Head of caudate nucleus (tissue), 42 donors: ENCODE measurements at places on chromosomes 5 and 9.

DNA sequence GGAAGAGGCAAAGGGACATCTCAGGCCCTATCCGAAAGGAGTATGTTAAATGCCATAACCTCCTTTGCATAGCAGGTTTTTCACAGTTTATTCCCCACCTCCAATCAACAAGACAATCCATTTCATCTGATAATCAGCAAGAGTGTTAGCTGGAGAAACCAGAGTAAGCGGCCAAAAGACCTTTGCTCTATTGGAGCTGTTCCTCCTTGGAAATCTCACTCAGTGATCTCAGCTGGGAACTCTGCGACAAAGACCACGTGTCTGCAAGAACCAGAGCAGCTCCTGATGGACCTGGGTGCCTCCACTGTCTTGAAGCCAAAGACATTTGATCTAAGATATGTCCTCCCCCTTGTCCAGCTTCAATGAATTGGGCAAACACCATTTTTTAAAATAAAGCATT, 241.0 kb downstream of the SEC61B start:
- DNase-seq: no peak

GRCh38 chr9:117715411-117715989, 11.3 kb downstream of the TLR4 start:
- no peak for DNase-seq

- peak; percentile 81 for DNase-seq
Measured at GRCh38 chr9:35489313-35490154, at the start of gene RUSC2. RUSC2 (plus strand) TSS chr9:35490111; CDS start chr9:35546522, 56,411 bp downstream.

GRCh38 chr5:1797855-1798254, 1.8 kb downstream of the MRPL36 start:
- no peak for DNase-seq

DNA sequence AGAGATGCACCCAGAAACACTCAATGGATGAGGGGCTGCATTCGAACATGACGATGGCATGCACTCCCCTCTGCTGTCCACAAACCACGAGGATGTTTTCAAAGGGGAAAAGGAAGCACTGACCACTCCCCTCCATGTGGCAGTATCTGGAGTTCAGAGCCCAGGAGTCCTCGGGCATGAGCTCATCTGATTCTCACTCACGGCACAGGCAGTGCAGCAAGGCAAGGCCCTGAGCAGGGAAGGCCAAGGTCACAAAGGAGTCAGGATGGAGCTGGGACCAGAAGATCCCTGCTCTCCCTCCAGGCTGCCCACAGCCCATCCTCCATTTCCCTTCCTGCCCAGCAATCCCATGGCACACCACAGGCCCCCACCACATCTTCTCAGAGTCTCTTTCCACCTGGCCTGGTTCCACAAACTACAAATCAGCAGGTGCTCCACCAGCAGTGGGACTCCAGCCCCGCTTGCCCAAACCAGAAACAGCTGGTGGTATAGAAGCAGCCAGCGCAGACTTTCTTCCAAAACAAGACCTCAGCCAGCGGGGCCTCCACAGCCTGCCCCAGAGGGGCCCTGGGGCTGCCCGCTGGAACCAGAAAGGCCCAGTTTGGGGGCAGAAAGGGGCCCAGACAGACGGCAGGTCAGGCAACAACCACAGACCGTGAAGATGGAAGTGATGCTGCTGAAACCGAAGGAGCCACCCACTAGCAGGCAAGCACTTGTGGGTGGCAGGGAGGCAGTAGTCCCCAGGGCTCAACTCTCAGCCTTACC, 12.2 kb downstream of the TNIP1 start:
- DNase-seq: no peak

DNA sequence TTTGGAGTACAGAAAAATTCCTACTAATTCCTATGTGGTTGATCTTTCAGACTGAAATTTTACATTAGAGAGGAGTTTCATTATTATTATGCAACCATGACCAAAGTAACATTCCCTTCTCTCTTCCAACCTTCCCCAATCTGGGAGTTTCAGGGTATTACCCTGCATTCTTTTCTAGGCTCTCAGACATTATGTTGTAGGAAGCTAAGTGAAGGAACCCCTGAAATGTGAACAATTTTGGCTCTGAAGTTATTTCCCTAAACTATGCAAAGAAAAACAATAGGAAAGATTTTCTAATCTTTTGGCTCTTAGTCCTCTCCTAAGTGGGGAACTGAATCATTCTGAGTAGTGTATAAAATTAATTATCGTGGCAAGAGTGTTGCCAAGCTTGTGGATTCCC, 63.3 kb upstream of the ZFAND5 start:
- DNase-seq: no peak

DNA sequence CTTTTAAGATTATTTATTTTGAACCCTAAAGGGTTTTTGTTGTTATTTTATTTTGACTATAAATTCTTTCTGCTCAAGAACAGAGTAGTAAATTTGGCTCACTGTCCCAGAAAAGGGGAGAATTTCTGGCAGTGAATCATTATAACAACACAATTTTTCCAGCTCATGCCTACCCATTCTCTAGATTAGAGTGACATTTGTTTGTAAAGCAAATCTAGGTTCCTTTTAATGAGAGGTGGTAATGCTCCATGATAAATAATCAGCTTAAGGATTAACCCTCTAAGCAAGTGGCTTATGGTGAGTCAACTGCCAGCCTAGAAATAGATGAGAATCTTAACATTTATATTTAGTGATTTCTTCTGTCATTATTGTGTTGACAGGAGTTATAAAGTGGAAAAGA, 409.2 kb downstream of the NFIB start:
- DNase-seq: no peak

DNA sequence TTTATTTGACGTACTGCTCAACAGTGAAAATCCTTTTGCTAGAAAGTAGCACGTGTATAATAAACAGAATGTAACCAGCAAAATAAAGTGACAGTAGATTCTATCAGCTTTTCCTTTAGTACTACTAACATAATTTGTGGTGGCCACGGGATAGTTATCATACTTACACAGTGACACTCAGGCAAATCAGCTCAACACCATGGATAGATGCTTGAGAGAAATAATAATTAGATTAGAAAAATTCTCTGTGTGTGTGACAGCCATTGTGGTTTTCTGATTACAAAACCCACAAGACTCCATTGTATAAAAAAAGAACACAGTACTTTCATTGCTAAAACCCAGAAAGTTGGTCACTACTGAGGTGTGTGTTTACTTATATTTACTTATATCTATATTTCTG, 101.1 kb downstream of the MUSK start:
- DNase-seq: no peak

- DNase-seq: no peak
Measured at GRCh38 chr5:144281784-144282183, 111.1 kb downstream of the KCTD16 start.

DNA sequence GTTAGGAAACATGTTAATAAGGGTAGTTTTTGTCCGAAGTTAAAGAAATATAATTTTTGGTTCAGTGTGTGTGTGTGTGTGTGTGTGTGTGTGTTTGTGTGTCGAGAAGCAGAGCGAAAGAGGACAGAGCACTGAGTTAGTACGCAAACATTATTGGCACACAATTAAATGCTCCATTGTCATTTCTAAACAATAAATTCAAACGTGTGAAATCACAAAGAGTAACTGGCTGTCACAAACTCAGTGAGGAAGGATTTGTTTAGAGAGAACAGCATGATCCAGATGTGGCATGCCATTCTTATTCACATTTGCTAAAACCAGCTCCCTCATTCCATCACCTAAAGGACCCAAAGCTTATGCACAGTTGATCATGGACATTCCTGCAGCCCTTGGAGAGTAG, 970.8 kb downstream of the DTWD2 start:
- DNase-seq: peak; percentile 5

DNA sequence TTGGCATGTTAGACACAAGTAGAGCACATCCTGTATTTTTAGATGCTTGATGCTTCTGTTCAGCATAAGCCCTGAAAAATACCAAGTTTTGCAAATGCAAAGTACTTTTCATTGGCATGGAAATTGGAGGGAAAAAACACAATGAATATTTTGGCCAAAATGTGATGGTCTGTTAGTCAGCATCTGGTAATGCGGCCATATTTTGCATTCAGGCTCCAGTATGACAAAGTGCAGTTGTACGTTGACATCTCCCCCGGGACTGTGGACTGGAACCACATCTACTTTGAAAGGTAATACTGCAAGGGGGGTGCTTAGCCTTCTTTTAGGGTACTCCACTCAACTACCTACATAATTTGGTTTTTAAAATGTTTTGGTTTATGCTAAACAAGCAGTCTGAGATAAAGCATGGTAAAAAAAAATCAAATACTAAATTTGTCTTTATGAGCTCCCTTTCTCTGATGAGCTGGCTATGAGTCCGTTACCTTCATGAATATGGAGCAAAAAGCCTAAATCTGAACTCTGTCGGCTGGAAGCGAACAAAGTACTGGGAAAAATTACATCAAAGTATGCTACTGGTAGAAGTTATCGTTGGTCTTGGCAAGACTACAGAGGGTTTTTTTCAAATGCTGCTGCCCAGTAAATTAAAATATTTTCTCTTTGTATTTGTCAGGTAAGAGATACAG, 297.0 kb downstream of the ARHGEF28 start:
- no peak for DNase-seq

- DNase-seq: no peak
Measured at GRCh38 chr9:117234103-117234502, 180.8 kb downstream of the ASTN2 start.

DNA sequence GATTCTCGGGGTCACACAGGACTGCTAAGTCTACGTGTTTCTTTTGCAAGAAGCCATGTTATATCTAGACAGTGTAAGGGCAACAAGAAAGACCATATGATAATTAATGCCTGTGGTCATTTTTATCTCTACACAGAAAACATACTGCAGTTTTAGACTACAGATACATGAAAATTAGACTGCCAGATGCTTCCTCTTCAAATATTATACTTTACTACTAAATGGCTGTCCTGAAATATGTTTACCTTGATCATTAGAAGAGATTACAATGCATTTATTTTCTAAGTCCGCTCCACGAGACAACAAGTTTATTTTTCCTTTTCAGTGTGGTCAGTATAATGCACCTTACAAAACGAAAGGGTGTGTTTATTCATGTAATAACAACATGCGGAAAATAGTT, 147.6 kb downstream of the KIAA0825 start:
- no peak for DNase-seq

- no peak for DNase-seq
Measured at GRCh38 chr5:172362755-172363154, 79.2 kb upstream of the UBTD2 start.

- no peak for DNase-seq
Measured at GRCh38 chr5:163385271-163385670, 52.1 kb upstream of the CCNG1 start.

GRCh38 chr5:143350751-143351602, 52.5 kb downstream of the NR3C1 start:
- DNase-seq: no peak

GRCh38 chr5:93359960-93360305, 221.1 kb downstream of the NR2F1-AS1 start:
- DNase-seq: no peak

DNA sequence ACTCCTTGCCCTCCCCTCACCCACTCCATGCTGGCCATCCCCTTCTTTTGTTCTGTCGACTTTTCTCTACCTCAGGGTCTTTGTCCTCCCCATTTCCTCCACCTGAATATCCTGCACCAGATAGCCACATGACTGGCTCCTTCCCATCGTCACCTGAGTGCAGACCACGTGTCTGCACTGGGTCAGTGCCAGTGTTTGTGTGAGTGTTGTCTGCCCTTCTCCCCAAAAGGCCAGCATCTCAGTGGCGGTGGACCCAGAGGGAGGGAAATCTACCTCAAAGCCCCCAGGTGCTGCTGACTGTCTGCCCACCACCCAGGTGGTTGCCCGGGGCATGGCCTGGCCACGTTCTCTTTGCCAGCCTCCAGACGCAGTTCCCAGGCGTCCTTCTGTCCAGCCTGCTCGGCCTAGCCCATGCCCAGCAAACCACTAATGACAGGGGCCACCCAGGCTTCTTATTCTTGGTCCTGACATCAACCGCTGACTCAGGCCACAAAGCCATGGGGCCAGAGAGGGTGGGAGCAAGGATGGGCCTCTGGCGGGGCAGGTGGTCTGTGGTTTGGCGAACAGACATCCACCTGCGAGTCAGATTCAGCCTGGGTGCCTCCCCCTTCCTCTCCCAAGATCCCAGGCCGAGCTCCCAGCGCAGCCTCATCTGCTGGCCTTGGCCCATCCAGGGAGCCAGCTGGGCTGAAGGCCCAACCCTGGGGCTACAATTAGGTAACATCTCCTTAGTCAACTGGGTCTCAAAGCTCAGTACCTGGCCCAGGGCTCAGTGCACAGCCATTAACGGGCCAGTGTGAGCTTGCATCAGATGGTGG, 5.5 kb upstream of the NINJ1 start:
- DNase-seq: no peak

GRCh38 chr9:70549926-70550325, 135.5 kb upstream of the KLF9 start:
- DNase-seq: no peak

DNA sequence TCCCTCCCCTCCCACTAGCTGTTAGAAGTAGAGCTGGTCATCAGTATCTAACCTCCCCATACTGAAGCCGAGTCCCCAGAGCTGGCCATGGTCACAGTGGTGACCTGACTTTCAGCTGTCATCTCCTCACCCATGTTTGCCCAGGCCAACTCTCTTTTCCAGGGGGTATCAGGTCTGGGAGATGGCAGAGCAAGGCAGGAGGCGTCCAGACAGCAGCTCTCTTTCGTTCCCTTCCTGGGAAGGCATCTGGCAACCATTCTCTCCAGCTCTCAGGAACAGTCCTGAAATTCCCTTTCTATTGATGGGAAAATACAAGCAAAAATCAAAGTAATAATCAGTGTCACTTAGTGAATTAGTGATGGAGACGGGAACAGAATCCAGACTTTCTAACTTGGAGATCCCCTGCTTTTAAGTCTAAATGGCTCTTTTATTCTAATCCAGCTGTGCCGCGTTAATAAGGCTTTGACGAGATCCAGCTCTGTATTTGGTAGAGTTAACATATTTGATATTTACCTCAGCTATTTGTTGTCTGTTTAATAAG, 21.3 kb upstream of the AOPEP start:
- no peak for DNase-seq

- no peak for DNase-seq
Measured at GRCh38 chr5:35877655-35878054, 21.0 kb downstream of the IL7R start.

DNA sequence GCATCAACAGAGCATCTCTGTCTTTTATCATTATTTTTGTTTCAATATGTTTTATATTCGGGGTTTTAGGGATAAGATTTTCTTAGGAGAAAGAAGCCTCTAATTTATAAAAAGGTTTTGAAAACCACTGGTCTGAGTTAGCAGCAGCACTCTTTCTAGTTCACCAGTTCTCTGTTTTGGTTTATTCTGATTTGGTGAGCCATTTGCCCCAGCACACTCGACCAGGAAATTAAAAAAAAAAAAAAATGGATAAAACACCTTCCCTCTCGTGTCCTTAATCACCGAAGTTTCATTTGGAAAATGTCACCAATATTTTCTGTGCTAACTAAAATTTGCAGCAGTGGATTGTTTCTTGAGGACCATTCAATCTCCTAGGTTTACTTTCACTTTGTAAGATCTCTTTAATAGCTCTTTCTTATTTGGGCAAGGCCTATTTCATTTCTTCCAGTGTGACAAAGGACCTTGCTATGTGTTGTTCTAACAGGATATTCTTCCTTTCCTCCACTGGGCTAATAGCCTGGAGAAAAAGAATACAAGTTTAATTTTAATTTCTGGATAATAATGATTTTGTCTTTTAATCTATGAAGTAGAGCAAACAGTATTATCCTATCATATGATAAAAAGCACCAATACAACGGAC, 57.8 kb upstream of the ANXA1 start:
- no peak for DNase-seq

- DNase-seq: no peak
Measured at GRCh38 chr5:178248750-178249149, 16.1 kb upstream of the PHYKPL start.
